ENCODE measurements at places on chromosomes 2 and 18.

- DNase-seq = no peak
Measured at GRCh38 chr2:28084564-28084963, 194.0 kb downstream of the BABAM2 start.

DNA sequence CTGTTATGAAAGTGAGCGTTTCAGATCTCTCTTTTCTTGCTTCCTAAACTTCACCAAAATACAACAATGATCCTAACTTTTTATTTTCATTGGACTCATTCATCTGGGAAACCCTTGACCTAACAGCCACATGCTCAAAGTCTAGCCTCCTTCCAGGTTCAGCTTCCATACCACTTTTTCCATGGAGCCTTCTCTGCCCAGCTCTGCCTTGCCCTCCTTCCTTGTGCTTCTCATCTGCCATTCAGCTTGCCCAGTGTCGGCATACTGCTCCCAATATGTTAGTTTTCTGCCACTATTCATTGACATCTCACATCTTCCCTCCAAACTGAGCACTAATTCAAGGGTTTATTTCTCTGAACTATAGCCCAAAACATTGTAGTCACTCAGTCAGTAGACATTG, 214.7 kb downstream of the RAD51AP2 start:
- DNase-seq = no peak

DNA sequence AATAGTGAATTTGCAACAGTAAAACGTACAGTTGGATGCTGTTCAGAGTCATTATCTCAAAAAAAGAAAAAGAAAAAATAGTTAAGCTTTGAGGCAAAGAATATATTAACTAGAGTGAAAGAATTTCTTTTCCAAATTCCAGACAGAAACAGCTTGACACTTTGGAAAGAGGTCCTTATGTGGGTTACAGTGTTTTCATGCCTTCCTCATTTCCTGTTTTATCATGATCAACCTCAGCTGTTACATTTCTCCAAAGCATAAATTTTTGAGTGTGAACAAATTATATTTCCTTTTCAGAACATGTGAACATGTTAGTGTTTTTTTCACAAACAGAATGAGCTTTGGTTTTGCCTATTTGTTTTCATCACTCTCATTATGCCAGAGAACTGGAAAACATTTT, 13.6 kb downstream of the FRZB start:
- no peak for DNase-seq

GRCh38 chr18:67072791-67073190, 443.7 kb downstream of the DSEL start:
- no peak for DNase-seq

DNA sequence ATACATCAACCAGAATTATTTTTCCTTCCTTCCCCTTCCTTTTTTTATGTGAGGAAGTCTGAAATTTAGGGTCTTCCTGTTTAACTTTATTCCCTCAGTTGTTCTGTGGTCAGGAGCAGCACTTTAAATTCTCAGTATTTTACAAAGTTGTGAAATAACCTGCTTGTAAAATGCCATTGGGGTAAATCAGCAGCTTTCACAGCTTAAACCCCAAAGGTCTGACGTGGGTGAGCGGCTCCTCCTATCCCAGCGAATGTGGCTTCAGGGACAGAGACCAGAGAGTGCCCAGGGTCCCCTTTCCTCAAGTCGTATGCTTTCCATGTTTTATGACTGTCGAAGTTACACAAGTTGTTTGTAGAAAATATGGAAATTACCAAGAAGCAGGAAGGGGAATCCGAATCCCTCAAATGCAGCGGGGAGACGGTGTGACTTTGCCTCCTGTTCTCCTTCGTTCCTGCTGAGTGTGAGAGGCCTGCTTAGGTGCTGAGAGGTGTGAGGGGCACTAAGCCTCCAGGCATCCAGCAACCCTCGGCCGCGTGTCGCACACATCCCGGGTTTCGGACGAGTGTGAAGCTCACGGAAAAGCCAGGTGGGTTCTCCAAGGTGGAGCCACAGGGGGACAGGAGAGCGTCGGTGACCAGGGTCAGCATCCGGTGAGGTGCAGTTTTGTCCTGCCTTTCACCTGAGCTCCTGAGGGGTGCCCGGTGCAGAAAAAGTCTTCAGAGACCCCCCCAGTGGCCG, 10.8 kb upstream of the KCNG2 start:
- DNase-seq = no peak

DNA sequence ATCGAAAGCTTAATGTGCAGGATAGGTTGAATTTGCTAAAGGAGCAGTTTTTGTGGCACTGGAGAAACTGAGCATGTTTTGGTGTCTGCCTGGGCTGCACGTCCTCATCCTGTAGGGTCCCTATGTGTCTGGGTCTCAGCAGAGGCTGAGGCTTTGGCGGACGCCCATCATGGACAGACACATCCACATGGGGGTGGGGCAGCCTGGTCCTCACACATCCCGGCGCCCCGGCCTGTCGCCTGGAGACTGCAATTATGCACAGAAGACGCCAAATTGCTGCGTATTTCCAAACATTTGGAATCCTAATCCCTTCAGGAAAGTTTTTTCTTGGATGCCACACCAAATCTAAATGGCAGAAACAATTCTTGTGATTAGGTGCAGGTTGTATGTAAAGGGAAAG, 128.2 kb upstream of the TWIST2 start:
- no peak for DNase-seq

- no peak for DNase-seq
Measured at GRCh38 chr2:141555876-141556470, 574.8 kb downstream of the LRP1B start.

DNA sequence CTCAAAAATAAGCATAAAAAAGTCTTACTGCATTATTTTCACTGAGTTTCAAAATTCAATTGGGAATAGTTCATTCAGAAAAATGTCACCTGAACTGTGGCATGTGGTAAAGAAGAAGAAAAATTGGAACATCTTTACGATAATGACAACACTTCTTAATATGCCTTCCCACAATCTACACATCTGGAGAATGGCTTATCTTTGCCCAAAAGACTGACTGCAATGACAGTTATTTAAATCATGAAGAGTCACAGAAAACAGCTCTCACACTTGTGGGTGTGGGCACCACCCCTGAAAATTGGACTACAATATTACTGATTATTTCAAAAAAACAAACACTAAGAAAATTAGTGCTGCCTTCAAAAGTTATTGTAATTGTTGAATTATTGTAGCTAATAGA, 152.3 kb downstream of the USP34 start:
- DNase-seq = no peak

GRCh38 chr18:46560671-46561045, 96.4 kb downstream of the LOXHD1 start:
- DNase-seq = no peak

DNA sequence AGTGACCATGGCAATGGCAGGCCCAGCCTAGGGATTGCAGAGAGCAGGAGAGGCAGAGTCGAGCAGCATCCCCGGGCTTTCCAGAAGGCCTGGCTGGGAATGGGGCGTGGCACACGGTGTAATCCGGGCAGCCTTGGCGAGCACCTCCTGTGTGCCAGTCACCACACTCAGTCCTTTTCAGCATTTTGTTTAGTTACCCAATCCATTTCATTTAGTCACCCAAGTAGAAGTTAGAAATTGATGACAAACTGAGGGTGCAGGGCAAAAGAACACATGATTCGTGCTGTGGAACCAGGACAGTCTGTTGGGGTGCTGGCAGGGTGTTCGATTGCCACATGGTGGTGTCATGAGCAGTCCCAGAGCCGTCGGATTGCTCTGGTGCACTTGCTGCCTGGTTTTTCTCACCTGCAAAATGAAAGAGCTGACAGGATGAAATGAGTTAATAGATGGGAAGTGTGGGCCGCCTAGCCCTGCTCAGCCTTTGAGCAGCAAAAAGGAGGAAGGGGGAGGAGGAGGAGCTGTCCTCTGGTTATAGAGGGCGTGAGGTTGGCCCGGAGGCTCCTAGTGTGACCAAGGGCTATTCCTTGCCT, 299.4 kb downstream of the AGAP1 start:
- DNase-seq = no peak

GRCh38 chr2:105746177-105747080, 1.7 kb downstream of the NCK2 start:
- DNase-seq = peak; percentile 55

DNA sequence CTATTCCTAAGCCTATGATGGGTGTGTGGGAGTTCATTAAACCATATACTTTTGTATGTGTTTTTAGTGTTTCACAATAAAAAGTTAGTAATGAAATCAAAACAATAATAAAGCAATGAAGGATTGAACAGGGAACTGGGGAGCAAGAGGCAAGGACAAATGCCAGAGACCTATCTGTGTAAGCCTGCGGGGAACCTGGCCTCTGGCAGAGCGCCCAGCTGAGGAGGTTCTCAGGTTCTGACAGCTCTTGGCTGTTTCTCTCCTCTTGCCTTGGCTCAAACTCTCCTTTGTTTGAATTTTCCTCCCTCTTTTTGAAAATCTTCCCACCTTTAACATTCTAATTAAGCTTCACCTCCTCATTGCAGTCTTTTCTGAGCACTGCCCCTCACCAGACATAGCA, 200.0 kb upstream of the NCKAP5 start:
- no peak for DNase-seq

DNA sequence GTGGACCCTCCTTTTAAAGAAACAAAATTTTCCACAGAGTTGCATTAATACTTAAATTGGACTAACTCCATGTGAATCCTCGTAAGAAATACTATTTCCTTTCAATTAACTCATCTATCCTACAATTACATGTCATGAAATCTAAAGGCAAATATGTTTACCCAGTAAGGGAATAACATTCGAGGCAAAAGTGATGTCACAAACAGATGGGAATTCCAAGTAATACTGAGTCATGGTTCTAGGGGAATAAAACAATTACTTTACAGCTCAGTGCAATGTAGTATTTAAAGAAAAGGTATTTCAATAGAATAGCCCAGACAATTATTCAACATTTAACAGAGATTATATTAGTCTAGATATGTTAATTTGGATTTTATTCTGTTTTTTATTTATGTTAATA, 205.8 kb downstream of the ZNF385B start:
- no peak for DNase-seq

- DNase-seq = no peak
Measured at GRCh38 chr18:56560992-56561391, 77.4 kb downstream of the TXNL1 start.

- no peak for DNase-seq
Measured at GRCh38 chr18:79169958-79170555, 100.9 kb downstream of the ATP9B start.

- DNase-seq = no peak
Measured at GRCh38 chr2:229196448-229196847, 74.6 kb downstream of the PID1 start.

- DNase-seq = no peak
Measured at GRCh38 chr2:203787979-203788378, 79.6 kb upstream of the CTLA4 start.

DNA sequence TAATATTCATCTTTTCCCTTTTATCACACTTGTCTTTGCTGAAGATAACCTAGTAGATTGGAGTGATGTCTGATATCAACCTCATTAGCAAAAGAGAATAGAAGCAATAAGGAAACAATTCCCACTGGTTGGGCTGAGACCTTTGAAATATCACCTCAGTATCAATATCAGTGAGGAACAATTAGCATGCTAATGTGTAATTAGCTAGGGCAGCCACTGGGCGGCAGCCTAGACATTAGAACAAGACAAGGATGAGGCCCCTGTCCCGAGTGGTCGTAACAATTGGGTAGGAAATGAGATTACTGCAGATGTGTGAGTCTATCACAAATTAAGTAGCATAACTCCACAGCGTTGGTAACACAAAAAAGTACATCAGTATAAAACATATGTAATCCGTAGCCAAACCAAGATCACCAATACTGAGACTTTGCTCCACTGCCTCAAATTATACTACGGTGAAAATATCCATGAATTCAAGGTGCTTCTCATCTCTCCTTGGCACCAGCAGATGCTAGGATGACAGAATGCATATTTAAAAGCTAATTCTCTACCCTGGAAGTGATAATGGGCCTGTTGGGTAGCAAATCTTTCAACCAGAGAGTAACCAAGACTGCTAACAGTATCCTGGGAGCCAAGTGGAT, 99.1 kb downstream of the ALPK2 start:
- DNase-seq = peak; percentile 44

GRCh38 chr2:19751631-19752030, 150.2 kb downstream of the TTC32 start:
- no peak for DNase-seq

GRCh38 chr2:29376541-29376940, 261.3 kb downstream of the CLIP4 start:
- DNase-seq = no peak

DNA sequence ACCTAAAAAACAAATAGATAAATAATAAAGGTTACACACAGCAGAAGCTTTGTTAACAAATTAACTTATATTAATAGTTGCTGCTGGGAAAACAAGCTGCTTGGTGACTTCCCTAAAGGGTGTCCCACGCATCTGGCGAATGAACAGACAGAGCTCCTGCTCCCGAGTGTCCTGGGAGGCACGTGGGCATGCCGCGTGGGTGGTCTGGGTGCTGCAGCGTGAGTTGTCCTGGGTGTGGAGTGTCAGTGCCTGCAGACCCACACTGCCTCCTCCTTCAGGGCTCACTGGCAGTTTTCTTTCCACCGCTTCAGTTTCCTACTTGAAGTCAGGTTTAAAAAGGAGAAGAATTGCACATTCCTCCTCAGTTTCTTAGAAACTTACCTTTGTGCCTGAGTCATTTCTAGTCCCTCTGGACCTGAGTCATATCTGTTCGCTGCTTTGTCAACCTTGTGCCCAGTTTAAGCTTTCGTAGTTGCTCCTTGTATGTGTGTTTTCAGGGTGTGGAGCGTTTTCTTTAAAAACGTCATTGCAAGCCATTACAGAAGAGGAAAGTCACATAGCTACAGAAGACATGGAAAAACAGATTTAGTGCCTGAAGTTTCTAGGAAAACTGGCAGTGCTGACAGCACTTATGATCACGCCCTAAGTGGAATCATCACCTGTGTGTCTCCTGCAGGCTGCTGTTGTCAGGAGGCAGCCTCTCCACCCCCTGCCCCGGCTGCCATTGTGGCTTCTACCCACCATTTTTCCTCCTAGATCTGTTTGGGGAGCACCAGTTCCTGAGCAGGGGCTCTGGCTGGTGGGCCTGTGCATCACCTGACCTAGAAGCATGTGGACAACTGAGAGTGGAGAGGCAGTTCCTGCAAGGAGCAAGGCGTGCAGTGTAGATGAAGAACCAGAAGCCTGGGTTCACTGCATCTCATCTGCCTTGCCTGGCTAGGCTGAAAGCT, 24.5 kb downstream of the IMPA2 start:
- DNase-seq = no peak

- DNase-seq = no peak
Measured at GRCh38 chr2:23323198-23323916, 61.6 kb upstream of the KLHL29 start.

GRCh38 chr18:36589857-36590543, 238.8 kb downstream of the TPGS2 start:
- DNase-seq = no peak

GRCh38 chr2:180952082-180952481, 28.3 kb upstream of the UBE2E3 start:
- DNase-seq = no peak

DNA sequence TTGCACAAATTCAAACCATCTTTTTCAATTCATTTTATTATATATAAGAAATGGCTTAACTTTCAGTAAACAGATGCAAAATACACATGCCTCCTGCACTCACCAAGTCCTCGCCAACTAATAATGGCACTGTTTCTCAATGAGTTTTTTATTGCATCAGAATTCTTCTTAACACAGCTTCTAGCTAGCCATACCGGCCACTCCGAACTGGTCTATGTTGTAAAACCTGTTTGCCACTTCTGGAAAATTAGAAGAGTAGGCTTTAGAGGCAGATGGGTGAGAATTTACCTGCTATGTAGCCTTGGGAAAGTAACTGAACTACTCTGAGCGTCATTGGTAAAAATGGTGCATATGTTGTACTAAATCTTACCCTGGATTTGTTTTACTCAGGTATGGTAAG, 100.6 kb upstream of the LHCGR start:
- no peak for DNase-seq
